ENCODE measurements at places on chromosomes 5 and 9. TPM values are rescaled to one million over a fixed set of nuclear protein-coding genes. Genes with fewer than 3 reads are reported as not detected.

DNA sequence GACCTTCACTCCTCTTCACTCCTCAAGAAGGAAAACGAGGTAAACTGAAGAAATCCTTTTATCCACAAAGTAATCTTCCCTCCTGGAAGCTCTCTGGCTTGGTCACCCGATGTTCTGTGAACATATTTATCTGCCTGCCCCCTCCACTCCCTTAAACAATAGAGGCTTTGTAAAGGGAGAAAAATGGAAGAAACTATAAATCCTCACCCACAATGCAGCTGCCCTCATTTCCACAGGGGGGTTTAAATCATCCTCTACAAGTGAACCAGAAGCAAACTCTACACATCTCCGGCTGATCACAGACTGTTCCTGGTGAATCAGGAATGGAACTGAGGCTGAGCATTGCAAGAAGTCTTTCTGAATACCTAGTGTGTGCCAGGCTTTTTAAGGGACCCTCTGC lies 7.2 kb downstream of the INSYN2B start:
- no peak for DNase-seq

GRCh38 chr9:5485378-5486085 lies 24.8 kb upstream of the PDCD1LG2 start:
- DNase-seq = no peak

- no peak for DNase-seq
These were observed 38.3 kb upstream of the CNOT6 start for GRCh38 chr5:180455872-180456271.

- no peak for DNase-seq
These were observed 141.7 kb downstream of the AUH start for GRCh38 chr9:91220021-91220420.

DNA sequence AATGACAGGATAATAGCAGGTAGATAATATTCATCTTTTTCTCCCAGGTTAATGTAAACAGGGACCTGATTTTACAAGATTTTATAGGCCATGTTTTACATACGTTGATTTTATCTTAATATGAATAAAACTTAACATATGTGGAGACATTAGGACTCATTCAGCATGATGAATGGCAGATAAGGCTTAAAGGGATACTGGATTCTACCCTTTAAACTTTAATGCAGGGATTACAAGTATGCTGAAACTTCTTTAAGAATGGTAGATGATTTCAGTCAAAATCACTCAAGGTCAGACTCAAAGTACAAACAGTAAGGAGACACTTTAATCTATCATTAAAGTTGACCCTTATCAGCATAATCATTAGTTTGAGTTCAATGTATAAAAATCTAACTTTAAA lies 274.5 kb upstream of the IZUMO3 start:
- DNase-seq = no peak

SVEP1 gene
- not detected for total RNA-seq

DNA sequence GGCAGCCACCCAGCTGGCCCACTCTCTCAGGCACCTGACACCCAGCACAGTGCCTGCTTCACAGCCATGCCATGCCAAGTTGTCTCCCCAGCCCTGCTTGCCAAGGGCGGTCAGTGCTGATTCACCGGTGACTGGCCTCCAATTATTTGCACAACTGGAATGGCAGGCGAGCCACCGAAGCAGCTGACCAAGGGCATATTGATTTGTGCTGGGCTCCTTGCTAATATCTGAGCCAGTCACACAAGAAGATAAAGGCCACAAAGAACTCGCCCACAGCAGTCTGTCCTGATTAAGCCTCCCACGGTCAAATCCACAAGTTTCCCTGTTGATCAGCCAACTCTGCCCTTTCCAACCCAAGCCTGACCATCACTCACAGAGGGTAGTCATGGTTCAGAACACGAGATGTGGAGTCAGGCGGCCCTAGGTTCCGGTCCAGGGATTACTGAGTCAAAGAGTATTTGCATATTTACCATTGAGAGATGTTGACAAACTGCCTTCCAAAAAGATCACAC lies 6.4 kb upstream of the EEIG1 start:
- no peak for DNase-seq

DNA sequence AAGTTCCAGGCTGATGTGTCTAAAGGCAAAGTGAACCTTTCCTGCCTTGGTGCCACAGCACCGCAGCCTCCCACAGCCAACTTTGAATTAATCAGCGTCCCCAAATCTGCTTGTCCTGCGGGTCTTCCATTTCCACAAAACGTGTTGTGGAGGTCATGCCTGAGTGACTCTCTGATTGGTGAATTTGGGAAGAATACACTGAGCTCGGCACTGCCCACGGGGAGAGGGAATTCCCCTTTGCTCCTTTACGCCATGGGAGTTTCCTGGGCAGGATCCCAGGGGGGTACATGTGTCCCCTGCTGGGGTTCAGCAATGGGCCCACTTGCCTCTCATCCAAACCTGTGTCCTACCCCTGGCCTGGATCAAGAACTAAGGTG lies 90.4 kb downstream of the LHX2 start:
- DNase-seq = no peak

NIM1K gene
- 0.40 TPM for total RNA-seq

- DNase-seq = no peak
These were observed 164.6 kb downstream of the MAT2B start for GRCh38 chr5:163670036-163670435.

DNA sequence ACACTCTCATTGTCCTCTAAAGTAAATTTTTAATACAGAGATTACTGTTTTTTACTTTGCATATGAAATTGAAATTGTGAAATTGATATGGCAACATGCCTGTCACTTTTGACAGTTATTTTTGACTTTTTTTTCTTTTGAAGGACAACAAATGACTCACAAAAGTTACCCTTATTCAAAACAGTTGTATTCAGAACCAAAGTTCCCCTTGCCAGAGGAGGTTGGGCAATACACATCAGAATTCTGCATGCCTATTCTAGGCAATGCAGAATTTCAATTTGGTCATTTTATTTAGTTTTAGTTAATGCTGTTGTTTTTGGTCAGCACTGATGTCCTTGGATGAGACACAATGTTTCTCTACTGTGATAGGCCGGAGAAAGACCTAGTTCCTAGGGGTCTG lies 299.1 kb upstream of the PRR16 start:
- DNase-seq = no peak

All from natural killer cell (primary cell).